ENCODE measurements at places on chromosomes 7 and 10.

DNA sequence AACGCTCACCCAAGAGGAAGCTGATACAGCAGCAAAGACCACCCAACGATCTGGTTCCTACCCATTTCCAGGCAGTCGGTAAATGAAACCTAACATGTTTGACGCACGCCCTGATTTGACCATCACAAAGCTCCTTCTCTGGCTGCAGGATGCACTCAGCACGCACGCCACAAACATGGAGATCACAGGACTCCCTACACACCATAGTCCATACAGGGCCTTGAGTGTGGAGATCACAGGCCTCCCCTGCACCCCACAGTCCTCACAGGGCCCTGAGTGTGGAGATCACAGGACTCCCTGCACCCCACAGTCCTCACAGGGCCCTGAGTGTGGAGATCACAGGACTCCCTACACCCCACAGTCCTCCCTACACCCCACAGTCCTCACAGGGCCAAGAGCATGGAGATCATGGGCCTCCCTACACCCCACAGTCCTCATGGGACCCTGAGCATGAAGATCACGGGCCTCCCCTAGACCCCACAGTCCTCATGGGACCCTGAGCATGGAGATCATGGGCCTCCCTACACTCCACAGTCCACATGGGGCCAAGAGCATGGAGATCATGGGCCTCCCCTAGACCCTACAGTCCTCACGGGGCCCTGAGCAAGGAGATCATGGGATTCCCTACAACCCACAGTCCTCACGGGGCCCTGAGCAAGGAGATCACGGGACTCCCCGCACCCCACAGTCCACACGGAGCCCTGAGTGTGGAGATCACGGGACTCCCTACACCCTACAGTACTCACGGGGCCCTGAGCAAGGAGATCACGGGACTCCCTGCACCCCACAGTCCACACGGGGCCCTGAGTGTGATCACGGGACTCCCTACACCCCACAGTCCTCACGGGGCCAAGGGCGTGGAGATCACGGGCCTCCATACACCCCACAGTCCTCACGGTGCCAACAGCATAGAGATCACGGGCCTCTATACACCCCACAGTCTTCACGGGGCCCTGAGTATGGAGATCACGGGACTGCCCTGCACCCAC lies 409.2 kb downstream of the DNAJB6 start:
- DNase-seq, result no peak

DNA sequence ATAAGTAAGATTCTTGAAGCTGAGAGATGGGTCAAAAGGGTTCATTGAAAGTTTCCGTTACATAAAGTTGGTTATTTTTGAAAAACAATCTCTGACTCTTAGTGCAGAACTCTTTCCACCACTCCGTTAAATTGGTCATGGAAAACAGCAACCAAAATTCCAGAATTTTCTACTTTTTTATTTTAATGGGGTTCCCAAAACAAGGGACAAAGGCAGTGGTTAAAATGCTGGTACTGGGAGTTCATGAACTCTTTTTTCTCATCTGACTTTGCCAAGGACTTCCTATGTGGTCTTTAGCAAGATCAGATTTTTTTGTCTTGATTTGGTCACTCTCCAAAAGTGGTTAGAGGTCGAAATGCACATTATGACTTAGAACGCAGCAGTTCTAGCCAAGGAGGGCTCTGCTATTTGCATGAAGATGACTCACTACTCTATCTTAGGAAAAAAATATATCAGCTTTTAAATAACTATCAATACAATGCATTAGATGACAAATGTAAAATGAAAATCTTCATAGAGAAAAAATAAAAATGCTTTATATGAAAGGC lies 145.7 kb downstream of the REEP3 start:
- no peak for DNase-seq

DNA sequence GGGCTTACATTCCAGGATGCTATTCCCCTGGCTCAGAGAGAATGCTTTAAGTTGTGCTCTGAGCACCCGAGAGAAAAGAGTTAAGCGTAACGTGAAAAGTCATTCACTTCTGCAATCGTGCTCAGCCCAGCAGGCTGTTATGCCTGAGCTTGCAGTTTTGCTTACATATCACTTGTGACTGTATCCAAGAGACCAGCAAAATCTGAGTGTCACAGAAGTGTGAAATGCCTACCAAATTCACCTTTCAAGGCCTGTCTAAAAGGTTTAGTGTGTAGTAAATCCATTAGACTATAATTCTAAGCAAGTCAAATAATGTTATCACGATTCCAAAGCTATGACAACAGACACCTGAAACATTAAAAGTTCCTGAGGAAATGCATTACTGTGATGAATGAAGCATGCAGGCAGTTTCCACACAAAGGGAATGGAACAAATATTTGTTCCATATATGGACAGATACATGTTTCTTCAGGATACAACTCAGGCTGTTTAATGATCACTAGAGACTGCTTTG lies 20.1 kb downstream of the ITGB1 start:
- no peak for DNase-seq

DNA sequence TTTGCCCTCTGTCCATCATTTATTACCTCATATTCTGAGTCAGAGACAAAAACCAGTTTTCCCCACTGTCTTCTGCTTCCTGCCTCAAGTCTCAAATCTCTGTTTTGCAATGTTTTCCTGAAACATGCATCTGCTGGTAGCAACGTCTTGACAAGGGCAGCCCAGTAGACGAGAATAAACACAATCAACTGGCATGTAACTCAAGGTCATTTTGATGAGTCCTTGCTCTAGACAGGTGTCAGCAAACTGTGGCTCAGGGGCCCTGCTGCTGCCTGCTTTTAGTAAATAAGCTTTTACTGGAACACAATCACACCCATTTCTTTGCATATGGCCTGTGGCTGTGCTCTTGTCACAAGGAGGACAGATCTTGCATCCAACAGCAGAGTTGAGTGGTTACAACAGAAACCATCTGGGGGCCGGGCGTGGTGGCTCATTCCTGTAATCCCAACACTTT lies 59.8 kb downstream of the ITIH5 start:
- DNase-seq, result no peak

GRCh38 chr10:49651039-49651835 lies 28.2 kb upstream of the C10orf53 start:
- no peak for DNase-seq

DNA sequence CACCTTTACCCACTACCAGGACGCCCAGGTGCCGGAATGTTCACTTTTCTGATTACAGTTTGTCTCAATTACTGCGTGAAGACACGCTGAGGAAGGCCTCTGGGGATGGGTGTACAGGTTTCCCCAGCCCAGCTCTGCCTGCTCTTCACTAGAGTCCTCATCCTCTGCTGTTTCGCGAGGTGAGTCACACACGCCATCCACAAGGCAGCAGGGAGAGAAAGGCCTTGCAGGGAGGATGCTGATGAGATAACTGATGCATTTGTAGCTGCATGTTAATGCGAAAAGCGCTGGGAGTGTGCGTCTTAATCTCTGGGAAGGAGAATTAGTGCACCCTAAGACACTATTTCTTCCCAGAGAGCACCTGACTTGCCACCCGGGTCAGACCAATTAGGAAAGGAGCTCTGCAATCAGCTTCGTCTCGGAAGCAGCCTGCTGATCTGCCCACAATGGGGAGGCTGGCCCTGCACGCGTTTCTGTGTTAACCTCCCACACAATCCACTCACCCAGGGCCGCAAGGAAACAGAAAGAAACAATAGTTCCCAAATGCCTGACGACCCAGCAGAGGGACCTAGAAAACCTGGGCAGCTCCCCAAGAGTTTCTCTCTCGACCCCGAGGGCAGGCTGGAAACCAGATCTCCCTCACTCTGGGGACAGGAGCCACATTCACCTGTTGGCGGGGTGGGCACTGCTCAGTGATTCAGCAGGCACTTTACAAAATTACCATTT lies 578.7 kb downstream of the GLRX3 start:
- DNase-seq, result no peak

GRCh38 chr10:85916286-85916685 lies 450.3 kb downstream of the GRID1 start:
- no peak for DNase-seq

- no peak for DNase-seq
Observed at GRCh38 chr10:71316056-71316785, 2.8 kb upstream of the SLC29A3 start.

GRCh38 chr10:48685731-48686130 lies 1.1 kb downstream of the WDFY4 start:
- no peak for DNase-seq
